Endothelial cell (in vitro differentiated cells): ENCODE measurements at places on chromosomes 2 and 18.

DNA sequence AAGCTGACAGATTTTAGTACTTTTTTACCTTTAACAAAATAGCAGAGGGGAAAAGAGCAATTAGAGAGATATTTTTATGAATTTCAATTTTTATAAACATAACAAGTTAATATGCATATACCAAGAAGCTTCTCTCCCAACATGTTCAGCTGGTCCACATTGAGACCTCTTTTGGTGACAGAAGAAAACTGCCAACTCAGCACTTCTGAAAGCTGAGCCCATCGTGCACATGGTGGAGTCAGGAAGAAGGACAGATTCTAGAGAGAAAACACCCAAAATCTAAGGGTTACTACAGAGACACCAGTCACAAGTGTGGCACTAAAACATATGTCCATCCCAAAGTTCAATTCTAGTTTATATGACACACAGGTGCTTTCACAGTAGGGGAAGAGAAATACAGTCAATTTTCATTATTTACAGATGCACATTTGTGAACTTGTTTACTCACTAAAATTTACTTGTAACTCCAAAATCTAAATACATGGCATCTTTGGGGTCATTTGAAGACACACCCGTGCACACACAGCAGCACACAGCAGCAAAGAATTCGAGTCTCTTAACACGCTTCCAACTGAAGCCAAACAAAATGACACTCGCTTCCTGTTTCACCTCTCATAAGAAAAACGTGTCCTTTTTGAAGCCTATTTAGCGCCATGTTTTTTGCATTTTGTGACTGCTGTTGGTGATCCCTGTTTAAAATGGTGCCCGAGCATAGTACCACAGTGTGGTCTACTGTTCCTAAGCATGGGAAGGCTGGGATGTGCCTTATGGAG is 31.5 kb downstream of the STAT1 start:
- peaks cover 56% of the 10 kb centered on the region for H3K36me3 ChIP-seq
- peaks cover 48% of the 10 kb centered on the region for H3K4me1 ChIP-seq
- no peak overlapping the region for H3K27ac ChIP-seq
- no peak for DNase-seq
- H3K4me3 ChIP-seq: peak overlapping the region; percentile 64
- peaks cover 6% of the 10 kb centered on the region for H3K27me3 ChIP-seq

DNA sequence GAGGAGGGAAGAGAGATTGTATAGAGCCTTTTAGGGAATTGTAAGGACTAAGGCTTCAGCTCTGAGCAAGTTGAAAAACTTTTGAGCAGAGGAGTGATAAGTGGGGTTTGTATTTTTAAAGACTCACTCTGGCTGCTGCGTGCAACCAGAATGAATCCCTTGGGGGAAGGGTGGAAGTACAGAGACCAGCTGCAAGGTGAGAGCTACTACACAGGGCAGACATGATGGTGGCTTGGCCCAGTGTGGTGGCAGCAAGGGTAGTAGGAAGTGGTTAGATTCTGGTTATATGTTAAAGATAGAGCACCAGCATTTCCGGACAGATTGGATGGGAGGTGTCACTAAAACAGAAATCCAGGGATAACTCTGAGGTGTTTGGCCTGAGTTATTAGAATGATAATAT is 10.1 kb upstream of the SESTD1 start:
- peaks cover 4% of the 10 kb centered on the region for H3K27me3 ChIP-seq
- no peaks in the 10 kb centered on the region for H3K36me3 ChIP-seq
- no peak for DNase-seq
- H3K27ac ChIP-seq: no peak overlapping the region
- H3K4me3 ChIP-seq: no peak overlapping the region
- H3K4me1 ChIP-seq: peaks cover 7% of the 10 kb centered on the region

GRCh38 chr2:197189426-197190099 is 121.0 kb downstream of the ANKRD44 start:
- H3K36me3 ChIP-seq: no peaks in the 10 kb centered on the region
- H3K27me3 ChIP-seq: peaks cover 3% of the 10 kb centered on the region

GRCh38 chr2:238122287-238123217 is 15.9 kb upstream of the KLHL30 start:
- H3K27ac ChIP-seq: no peak overlapping the region
- peaks cover 8% of the 10 kb centered on the region for H3K27me3 ChIP-seq
- no peaks in the 10 kb centered on the region for H3K36me3 ChIP-seq
- no peaks in the 10 kb centered on the region for H3K4me1 ChIP-seq
- DNase-seq: no peak

GRCh38 chr2:27496357-27497287 is at the start of gene GCKR:
TSS of gene GCKR (plus strand) at chr2:27496839. CDS start at chr2:27496905, 66 bp downstream.
- no peak within 1 kb of the TSS for H3K27ac ChIP-seq
- peaks cover 8% of the 10 kb centered on the region for H3K4me1 ChIP-seq
- H3K4me3 ChIP-seq: peak within 1 kb of the TSS; percentile 88
- no peak for DNase-seq
- peaks cover 13% of the 10 kb centered on the region for H3K27me3 ChIP-seq
- peaks cover 3% of the 10 kb centered on the region for H3K36me3 ChIP-seq

DNA sequence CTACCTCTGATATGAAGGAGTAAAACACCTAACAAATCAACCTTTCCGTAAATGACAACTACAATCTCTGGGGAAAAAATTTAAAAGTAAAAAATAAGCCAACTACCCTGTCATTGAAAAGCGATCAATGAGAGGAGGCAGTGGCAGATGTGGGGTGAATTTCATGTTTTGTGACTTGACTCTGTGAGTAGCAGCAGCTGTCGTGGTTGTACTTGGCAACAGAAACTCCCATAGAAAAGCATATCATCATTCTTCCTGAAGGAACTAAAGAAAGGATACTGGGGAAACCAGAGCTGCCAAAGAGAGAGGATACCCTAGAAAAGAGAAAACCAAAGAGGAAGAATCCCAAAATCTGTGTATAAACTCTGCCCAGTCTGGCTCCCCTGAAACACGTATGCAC is 236.4 kb downstream of the TNS1 start:
- H3K27ac ChIP-seq: no peak overlapping the region
- H3K4me3 ChIP-seq: no peak overlapping the region
- H3K4me1 ChIP-seq: no peaks in the 10 kb centered on the region
- H3K36me3 ChIP-seq: peaks cover 4% of the 10 kb centered on the region
- DNase-seq: no peak
- peaks cover 1% of the 10 kb centered on the region for H3K27me3 ChIP-seq

DNA sequence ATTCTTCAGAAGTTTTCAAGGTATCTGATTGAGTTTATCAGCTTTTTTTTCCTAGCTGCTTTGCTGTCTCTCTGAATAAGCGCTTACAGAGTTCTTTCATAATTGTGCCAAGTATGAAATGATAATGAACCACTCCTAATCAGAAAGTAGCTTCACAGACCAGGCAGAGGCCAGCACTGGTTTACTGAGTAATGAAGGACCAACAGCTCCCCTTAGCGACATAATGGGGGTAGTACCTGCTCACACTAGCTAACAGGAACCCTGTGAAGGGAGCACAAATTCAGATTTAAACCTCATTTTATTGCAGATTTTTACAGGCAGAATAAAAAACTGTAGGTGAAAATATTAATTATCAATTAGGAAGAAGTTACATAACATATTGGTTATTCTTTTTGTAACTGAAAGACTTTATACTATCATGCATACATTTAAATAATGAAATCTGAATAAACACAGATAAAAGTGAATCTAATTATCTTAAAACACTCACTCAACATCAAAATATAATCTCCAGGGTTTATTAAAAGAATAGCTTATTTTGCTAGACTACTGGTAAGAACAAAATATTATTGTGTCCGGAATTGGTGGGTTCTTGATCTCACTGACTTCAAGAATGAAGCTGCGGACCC is 53.7 kb upstream of the LRRC30 start:
- peak; percentile 56 for DNase-seq
- H3K36me3 ChIP-seq: no peaks in the 10 kb centered on the region
- no peaks in the 10 kb centered on the region for H3K4me1 ChIP-seq
- no peak overlapping the region for H3K4me3 ChIP-seq

- no peak for DNase-seq
- H3K4me1 ChIP-seq: no peaks in the 10 kb centered on the region
- no peaks in the 10 kb centered on the region for H3K36me3 ChIP-seq
- H3K4me3 ChIP-seq: no peak overlapping the region
- H3K27ac ChIP-seq: no peak overlapping the region
These were observed 11.2 kb upstream of the ARHGAP28 start for GRCh38 chr18:6718267-6718666.

GRCh38 chr2:154795651-154796050 is 97.2 kb downstream of the KCNJ3 start:
- no peak overlapping the region for H3K27ac ChIP-seq
- no peaks in the 10 kb centered on the region for H3K27me3 ChIP-seq
- H3K36me3 ChIP-seq: no peaks in the 10 kb centered on the region
- DNase-seq: no peak
- H3K4me1 ChIP-seq: no peaks in the 10 kb centered on the region
- no peak overlapping the region for H3K4me3 ChIP-seq

DNA sequence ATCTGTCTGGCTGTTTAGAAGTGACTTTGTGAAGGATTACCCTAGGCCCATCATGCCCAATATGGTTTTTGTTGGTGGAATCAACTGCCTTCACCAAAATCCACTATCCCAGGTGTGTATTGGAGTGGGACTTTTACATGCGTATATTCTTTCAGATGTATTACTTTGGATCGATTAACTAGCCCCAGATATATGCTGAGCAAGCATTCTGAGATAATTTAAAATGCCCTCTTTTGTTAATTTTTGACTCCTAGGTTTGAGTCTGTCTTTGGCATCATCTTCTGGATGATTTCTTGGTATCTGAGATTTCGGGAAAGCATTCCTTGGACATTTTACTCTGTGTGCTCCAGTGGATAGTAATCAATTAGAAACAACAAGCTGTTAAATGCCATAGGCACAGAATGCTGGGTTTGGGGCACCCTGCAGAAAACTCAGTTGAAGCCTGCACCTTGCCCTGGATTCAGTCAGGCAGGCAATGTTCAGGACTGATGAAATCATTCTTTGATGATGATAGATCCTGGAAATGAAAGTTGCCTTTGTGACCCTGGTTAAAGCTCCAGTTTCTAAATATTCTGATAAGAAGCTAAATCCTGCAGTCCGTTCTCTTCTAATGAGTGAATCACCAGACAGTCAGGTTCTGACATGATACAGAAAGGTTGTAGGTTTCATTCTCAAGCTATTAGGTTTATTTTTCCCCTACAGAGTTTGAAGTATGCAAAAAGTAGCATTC is 1.1 kb downstream of the UGT1A1 start:
- H3K4me1 ChIP-seq: no peaks in the 10 kb centered on the region
- H3K4me3 ChIP-seq: no peak overlapping the region
- no peak overlapping the region for H3K27ac ChIP-seq
- DNase-seq: no peak
- no peaks in the 10 kb centered on the region for H3K27me3 ChIP-seq

DNA sequence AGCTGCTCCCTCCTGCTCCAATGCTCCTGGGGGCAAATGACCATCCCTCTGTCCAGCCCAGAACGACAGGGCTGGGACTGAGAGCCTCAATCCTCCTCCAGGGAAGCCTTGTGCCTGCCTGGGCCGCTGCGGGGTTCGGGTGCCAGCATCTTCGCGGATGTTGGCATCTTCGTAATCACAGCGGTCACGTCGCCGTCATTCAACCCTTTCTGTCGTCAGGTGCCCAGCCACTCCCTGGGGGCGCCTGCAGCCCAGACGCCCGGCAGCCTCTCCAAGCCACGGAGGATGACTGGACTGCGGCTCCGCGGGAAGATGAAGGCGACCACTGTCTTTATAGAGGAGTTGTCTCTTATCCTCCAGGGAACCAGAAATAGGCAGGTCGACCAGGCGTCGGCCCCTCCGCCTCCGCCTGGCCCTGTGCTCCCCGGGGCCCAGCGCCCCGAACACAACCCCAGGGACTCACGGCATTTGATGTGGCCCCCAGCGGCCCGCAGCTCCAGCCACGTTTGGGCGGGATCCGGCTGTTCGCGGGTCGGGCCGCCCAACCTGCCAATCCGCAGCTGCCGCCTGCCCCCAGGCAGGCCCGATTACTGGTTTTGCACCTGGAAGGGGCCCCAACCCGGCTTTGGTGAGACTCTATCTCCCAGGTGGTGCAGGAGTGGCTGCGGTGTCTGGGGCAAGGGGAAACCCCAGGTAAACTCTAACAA is 113.9 kb downstream of the THNSL2 start:
- H3K27me3 ChIP-seq: peaks cover 5% of the 10 kb centered on the region
- no peak overlapping the region for H3K27ac ChIP-seq
- H3K36me3 ChIP-seq: no peaks in the 10 kb centered on the region
- DNase-seq: no peak

GRCh38 chr2:62406573-62407043 is 99.4 kb downstream of the TMEM17 start:
- H3K36me3 ChIP-seq: no peaks in the 10 kb centered on the region
- H3K27me3 ChIP-seq: no peaks in the 10 kb centered on the region
- no peak overlapping the region for H3K27ac ChIP-seq
- no peak overlapping the region for H3K4me3 ChIP-seq
- H3K4me1 ChIP-seq: peaks cover 30% of the 10 kb centered on the region

DNA sequence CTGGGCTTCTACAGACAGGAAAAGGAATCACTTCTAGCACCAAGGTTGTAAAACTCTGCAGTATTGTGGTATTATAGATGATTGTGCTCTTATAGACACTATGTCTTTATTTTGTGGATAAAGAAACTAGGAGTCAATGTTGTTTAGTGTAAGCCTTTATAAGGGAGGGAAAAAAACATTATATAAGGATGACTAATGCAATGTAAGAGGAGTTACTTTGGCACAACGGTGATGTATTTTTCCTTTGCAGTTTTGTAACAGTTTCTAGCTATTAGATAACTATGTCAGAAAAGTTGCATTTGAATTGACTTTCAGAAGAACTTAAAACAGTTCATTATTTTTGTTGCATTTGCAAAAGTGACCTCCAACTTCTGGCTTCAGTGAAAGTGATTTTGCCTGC is 545.4 kb downstream of the CCDC85A start:
- H3K27me3 ChIP-seq: peaks cover 1% of the 10 kb centered on the region
- no peak overlapping the region for H3K4me3 ChIP-seq
- H3K27ac ChIP-seq: no peak overlapping the region
- DNase-seq: no peak
- no peaks in the 10 kb centered on the region for H3K36me3 ChIP-seq

DNA sequence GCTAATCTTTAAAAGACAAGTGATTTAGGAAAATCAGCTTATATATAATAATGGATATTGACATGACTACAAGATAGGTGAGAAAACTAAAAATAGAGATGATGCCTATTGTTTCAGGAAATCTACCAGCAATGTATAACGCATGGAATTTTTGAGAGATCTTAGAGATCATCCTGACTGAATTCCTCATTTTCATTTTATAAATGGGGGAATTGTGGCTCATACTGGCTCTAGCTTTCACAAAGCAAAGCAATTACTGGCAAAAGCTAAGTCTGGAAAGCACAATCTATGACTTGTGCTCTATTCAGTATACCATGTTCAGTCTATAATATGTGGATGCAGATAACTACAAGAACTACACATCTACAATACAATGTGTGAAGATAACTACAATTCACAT is 51.9 kb upstream of the FANCL start:
- no peaks in the 10 kb centered on the region for H3K36me3 ChIP-seq
- H3K4me1 ChIP-seq: no peaks in the 10 kb centered on the region
- peaks cover 1% of the 10 kb centered on the region for H3K27me3 ChIP-seq
- H3K4me3 ChIP-seq: no peak overlapping the region
- no peak for DNase-seq

DNA sequence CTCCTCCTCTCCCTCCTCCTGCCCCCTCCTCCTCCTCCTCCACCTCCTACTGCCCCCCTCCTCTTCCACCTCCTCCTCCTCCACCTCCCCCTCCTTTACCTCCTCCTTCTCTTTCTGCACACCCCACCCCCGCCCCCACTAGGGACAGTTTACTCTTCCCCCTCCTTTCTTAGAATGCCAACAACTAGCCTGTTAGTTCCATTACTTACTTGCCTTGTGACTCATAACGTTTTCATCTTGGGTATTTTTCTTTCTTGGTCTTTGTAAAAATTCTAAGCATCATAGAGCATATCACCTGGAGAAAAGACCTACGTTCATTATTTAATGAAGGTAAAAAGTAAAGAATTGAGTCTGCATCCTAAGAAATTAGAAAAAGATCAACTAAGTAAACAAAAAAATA is 165.3 kb downstream of the NEDD4L start:
- H3K4me3 ChIP-seq: no peak overlapping the region
- no peak overlapping the region for H3K27ac ChIP-seq
- peaks cover 34% of the 10 kb centered on the region for H3K4me1 ChIP-seq
- no peak for DNase-seq
